ENCODE measurements at places on chromosomes 1 and 21.
A peak's percentile ranks its signal among the peaks of the same experiment; 100 is the strongest.

DNA sequence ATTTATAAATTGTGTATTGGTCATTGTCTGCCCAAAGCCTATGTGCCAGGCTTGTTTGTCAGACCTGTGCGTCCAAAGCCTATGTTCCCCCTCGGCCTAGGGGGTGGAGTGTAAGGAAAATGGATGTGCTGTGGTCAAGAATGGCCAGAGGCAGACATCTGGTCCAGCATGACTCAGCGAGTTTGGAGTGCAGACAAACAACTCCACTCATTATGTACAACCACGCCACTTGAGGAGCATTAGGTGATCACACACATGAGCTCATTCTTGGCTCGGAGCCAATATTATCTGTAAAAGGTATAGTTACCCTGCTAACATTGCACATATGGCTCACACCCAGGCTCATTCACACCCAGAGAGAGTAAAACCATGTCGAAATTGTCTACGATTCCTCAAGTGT, 1047.6 kb upstream of the ADGRL4 start:
- DNase-seq: no peak

DNA sequence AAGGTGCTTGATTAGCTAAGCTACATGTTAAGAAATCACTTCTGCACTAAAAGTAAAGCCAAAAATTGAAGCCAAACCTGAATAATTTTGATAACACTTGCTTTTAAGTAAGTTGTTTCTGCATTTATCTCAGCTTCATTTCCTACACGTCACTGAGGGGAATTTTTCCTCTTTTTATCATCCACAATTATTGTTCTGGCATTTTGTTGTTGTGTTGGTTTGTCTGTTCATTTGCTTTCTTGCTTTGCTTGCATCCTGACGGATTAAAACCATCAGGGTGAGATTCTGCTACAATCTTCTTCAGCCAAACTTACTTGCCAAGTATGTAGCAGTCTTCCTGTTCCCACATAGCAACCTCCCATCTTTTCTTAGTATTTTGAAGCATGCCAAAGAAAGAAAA, 18.0 kb upstream of the EEIG2 start:
- no peak for DNase-seq

GRCh38 chr1:178634445-178634844, 90.6 kb upstream of the RALGPS2 start:
- no peak for DNase-seq

GRCh38 chr1:8764293-8764937, 53.0 kb downstream of the RERE start:
- DNase-seq: no peak

GRCh38 chr1:183180634-183181056, 5.4 kb upstream of the LAMC2 start:
- no peak for DNase-seq

DNA sequence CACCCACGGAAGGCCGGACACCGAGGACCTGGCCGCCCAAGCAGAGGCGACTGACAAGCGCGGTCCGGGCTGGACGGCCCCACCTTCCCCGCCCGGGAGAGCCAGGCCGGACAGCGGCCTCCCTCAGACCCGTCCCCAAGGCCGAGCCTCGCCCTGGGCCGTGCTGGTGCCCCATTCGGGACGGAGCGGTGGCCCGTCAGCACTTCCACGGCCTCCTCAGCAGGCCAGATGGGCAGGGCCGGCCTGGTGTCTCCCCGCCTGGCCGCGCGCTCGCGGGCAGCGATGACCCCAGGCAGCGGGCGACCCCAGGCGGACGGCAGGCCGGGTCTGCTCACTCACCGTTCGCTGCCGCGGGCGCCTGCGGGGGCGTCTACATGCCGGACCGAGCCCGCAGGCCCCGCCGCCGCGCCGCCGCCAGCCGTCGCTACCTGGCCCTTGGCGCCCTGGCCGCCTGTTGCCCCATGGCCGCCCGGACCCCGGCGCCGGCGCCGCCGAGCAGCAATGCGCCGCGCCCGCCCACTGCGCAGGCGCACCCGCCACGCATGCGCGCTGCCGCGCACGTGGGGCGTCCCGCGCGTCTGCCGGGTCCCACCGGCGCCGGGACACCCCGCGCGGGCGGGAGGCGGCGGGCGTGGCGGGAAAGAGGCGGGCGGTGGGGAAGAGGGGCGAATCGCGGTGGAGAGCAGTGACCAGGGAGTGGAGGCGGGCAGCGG, at the start of gene NADK:
Gene NADK, minus strand, starts transcription at position 521 of the 713 bp plus-strand sequence. CDS start 13,064 bp downstream, outside the sequence.
- DNase-seq: peak; percentile 43

DNA sequence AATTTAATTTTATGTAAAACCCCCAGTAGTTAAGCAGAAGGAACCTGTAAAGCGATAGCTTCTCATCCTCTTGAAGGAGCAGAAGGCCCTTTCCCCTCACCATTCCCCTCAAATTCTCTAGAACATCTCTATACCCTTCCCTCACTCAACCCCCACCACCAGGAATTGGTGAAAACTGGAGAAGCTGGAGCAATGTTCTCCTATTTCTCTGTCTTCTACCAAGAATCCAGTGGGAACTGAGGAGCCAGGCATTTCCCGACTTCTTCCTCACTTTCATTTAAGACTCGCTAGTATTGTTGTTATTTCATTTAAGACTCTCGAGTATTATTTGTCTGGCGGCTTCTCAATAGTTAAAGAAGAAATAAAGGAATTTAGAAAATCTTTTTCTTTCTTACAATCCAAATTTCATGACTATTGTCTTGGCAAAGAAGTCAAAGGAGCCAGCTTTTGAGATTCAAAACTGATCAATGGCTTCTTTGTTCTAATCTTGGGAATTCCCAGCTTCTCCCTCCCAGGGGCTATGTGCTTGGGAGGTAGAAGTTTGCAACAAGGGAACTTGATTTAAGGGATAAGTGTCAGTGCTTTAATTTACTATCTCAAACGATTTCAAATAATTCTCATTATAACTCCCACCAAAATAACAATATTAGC, 253.3 kb upstream of the ADGRL2 start:
- DNase-seq: no peak

- no peak for DNase-seq
These were observed 26.5 kb downstream of the PARP1 start for GRCh38 chr1:226381226-226381998.

DNA sequence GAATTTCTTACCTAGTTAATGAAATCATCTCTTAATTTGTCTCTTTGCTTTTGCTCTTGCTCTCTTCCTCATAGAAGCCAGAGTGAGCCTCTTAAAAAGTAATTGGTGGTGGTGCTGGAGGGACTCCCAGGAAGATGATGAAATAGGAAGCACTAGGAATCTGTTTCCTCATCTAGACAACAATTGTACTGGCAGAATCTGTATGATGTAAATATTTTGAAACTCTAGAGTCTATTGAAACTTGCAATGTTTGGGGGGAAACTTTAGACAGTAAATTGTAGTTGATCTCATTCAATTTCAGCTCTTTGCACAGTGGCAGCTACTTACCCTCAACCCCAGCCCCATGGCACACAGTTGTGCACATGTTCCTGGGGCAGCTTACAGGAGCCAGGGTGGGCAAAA, 10.6 kb downstream of the RGSL1 start:
- no peak for DNase-seq

DNA sequence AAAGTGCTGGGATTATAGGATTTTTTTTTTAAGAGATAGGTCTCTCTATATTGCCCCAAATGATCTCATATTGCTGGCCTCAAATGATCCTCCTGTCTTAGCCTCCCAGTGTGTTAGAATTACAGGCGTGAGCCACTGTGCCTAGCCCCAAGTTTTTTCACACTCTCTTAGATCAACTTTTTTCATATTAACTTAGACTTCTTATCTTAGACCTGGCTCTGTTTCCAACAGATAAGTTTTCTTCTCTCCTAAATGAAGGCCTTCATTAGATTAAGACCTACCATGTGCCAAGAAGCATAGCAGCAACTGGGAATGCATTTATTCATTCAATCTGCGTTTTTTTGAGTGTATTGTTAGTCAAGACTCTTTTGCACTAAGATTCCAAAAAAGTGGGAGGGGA, 20.2 kb upstream of the HTR1D start:
- DNase-seq: no peak

DNA sequence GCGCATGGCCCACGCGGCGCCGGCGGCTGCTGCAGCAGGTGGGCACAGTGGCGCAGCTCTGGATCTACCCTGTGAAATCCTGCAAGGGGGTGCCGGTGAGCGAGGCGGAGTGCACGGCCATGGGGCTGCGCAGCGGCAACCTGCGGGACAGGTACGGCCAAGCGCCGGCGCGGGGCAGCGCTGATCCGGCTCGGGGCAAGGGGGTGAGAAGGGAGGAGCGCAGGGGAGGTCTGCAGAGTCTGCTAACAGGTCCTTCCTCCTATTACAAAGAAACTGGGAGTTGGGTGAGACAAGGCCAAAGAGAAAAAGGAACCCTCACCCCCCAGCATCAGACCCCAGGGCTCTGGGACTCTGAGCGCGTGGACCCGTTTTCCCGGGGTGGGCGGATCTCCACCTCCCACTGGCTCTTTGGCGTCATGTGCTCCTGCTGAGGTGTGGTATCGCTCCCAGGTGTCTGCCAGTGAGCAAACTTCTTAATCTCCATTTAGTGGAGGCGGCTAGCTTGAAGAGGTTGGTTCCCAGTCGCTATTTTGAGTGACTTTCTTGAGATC, 431 bp downstream of the MTARC1 start:
- no peak for DNase-seq

DNA sequence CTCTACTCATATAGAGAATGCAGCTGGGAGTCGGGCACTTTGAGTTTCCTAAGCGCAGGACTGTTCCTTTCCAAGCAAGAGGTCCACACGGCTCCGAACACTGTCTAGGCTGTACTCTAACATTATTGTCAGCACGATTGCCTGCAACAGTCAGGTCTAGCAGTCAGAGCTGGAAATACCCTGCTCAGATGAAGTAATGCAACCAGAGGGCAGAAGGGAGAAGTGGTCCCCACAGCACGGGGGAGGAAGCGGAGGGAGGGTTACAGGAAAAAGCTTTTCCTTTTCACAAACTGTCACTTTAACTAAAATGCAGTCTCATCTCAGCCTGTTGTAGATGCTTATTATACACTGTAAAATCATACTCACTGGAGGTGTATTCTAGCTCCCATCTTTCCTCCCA, 98.9 kb upstream of the SLC44A3 start:
- no peak for DNase-seq

DNA sequence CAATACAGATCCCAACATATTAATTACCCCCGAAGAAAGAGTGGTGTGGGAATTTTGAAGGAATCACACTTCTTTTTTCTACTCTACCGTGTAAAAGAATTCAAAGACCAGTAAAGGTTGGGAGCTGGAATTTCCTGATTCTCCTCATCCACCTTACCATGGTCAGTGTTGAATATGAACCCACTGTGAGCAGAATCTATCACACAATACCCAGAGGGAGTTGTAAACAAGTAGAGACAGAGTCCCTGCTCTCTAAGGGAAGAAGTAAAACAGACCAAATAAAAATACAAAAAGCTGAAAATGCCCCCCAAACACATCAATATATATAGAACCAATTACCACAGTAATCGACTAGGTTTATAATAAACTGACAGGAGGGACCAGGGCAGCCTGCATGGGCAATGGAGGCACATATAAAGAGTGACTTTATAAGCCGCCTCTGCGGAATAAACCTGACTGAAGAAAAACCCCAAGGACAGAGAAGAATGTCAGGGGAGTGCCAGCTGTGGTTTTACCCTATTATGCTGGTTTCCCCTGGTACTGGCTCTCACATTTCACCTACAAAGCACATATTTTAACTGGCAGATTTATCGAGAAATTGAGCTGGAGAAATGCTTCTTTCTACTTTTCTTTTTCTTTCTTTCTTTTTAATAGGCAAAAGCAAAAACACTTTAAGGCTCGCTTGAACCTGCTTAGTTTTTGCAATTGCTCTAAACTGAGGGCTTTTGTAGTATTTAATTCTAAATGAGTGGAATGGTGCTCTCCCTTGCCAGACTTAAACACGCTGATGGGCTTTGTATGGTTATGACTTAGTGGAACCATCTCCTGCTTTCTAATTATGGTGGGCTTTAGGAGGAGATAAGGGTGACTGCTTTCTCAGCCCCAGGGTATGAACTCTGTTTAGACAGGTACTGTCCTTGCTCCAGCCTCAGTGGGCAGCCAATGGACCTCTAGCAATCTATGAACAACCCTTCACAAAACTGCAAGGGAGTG, 244.8 kb downstream of the ASTN1 start:
- DNase-seq: no peak

DNA sequence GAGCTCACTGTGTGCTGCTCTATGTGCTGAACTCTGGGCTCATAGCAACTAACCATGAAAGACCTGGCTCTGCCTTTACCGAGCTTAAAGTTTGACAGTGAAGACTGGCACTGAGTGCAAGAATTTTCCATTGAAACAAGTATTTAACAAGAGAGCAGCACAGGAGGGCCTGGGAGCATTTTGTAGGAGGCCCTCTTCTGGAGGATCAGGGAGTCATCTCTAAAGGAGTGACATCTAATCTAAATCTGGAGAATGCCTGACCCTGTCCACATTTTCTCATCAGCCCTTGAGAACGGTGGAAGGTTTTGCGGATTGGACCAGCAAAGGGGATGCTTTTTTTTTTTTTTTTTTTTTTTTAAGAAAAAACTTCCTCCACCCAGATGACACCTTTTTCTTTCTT, 150.8 kb downstream of the ROR1 start:
- DNase-seq: no peak

GRCh38 chr1:208174731-208175507, 69.3 kb downstream of the PLXNA2 start:
- DNase-seq: no peak

GRCh38 chr1:162357681-162358266, 18.9 kb downstream of the SPATA46 start:
- no peak for DNase-seq

DNA sequence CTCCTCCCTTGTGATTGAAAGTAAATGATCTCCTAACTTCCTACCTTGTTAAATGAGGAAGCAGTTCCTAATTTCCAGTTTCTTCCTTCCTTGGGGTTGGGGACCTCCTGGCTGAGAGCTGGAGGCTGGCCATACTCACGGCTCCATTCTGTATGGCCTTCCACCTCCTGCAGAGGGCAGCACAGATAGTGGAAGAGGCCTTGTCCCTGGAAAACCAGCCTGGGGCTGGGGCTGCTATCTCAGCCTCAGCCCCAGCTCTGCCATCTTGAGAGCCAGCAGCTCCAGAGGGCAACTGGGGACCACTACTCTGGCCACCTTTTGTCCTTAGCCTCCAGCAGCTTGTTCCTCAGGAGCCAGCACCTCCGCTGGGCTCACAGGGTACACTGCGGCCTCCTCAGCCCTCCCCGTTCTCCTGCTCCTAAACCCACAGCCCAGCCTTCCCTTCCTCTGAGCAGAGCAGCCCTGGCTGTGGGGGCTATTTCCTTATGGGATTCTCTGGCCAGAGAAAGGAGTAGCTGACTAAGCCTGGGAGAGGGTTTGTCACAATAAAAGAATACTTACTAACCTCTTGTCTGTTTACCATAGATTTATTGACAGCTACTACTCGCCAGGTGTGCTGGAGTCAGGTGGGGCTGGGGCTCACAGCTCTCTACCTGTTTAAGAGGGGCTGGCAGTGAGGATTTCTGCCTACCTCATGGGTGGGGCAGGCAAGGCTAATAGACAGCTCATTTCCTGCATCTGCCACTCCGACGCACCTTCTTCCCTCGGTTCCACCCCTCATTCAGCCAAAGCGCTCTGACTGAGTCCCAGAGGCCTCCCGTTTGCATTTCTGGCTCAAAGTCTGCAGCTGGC, 6.3 kb downstream of the TMEM234 start:
- no peak for DNase-seq

GRCh38 chr1:174407665-174408064, 40.1 kb upstream of the GPR52 start:
- no peak for DNase-seq
